ENCODE measurements at places on chromosomes 5 and 9. TPM values are rescaled to one million over a fixed set of nuclear protein-coding genes. Genes with fewer than 3 reads are reported as not detected.

Gene JAKMIP2
- 1.1 TPM for total RNA-seq

Gene PCA3
- total RNA-seq = 0.36 TPM

Gene INSL4
- not detected for total RNA-seq

Gene CTNND2
- not detected for total RNA-seq

Gene SPINK7
- not detected for total RNA-seq

Gene DMAC1
- total RNA-seq = 7.6 TPM

Gene GABRB2
- 0.59 TPM for total RNA-seq

Gene SAXO1
- total RNA-seq = under 0.01 TPM

Gene NMUR2
- not detected for total RNA-seq

Gene BRD3
- total RNA-seq = 10.9 TPM

Gene ANKRD55
- total RNA-seq = not detected

Gene PCDHGA2
- 2.7 TPM for total RNA-seq

Gene SYK
- total RNA-seq = not detected

Gene PAIP1
- total RNA-seq = 127 TPM

Gene LCP2
- not detected for total RNA-seq

Gene PCDHB15
- 1.1 TPM for total RNA-seq

Gene NMRK1
- total RNA-seq = 21.4 TPM

Gene YIPF5
- 111 TPM for total RNA-seq

Gene FOXD4L5
- under 0.01 TPM for total RNA-seq

Gene SPINK1
- not detected for total RNA-seq

Gene ZBTB26
- 5.0 TPM for total RNA-seq

Gene UGT3A1
- not detected for total RNA-seq

Gene IDNK
- total RNA-seq = 4.0 TPM

Gene NR5A1
- not detected for total RNA-seq
